ENCODE measurements at places on chromosomes 2 and 18.

DNA sequence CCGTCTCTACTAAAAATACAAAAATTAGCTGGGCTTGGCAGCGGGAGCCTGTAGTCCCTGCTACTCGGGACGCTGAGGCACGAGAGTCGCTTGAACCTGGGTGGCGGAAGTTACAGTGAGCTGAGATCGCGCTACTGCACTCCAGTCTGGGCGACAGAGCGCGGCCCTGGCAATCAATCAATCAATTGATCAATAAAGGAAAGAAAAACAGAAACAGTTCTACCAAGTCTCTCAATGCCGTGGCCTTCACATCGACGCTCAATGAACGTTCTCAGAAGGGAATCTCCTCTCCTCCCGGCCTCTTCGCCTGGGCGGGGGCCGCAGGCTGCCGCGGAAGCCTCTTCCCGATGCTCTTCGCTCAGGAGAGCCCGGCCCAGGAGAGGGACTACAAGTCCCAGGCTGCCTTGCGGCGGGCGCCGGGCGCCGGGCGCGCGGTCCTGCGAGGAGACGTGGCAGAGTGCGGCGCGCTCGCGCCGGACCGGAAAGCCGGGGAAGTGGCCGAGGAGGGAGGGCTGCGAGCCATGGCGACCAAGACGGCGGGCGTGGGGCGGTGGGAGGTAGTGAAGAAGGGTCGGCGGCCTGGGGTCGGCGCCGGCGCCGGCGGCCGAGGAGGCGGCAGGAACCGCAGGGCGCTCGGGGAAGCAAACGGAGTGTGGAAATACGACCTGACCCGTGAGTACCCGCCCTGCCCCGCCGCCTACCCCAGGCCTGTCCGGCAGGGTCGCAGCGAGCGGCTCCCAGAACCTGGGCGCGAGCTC, at the start of gene TMEM214:
TSS of gene TMEM214 (plus strand) at position 471 of the 758 bp plus-strand sequence. CDS start at position 522, 51 bp downstream.
- DNase-seq = peak; percentile 91

DNA sequence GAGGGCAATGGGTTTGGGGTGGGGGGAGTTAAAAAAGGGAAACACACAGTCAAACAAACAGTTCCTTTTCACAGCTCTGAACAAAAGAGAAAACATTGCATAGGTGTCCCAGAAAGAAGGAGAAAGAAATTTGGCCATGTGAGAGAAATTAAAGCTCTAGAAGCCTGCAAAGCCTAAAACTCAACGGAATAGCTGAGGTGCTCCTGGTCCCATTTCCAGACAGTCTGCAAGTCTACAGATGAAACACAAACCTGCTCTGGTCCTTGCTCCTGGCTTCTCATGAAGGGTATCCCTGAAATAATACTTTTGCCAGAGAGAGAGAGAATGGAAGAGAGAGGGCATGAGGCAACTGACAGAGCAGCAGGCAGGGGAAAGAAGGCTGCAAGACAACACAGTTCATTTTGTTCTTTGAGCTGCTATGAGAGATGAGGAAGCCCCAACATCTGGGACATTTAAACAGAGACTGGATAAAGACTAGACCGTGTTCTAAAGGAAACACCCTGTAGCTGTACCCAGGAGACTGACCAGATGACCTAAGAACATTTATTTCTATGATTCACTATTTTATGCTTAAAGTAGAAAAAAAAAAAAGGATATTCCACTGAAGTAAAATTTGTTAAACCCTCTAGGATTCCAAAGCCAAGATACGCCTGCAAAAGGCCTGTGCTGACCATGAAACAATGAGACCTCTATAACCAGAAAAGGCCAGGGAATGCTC, 57.3 kb upstream of the CYP26B1 start:
- no peak for DNase-seq

DNA sequence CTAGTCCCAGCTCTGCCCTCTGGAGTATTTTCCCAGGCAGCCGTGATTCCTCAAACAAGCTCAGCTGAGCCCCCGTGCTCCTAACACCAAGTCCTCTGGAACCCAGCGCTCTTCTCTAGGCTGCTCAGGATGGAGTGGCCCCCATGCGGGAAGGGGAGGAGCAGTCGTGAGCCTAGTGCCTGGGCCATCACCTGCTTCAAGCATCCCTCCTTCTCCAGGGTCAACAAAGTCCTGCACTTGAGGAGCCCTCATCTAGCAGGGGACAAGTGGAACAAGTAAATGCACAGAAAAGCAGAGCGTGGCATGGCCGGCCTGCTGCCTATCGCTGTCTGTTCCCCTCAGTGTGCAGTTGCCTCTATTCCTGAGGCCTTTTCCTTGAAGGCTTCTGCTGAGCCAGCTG, 168.6 kb downstream of the INHBB start:
- DNase-seq = no peak

- no peak for DNase-seq
These were observed 138.9 kb upstream of the NRP2 start for GRCh38 chr2:205543262-205543843.
